Hematopoietic multipotent progenitor cell (in vitro differentiated cells): ENCODE measurements at places on chromosomes 2 and 18.

DNA sequence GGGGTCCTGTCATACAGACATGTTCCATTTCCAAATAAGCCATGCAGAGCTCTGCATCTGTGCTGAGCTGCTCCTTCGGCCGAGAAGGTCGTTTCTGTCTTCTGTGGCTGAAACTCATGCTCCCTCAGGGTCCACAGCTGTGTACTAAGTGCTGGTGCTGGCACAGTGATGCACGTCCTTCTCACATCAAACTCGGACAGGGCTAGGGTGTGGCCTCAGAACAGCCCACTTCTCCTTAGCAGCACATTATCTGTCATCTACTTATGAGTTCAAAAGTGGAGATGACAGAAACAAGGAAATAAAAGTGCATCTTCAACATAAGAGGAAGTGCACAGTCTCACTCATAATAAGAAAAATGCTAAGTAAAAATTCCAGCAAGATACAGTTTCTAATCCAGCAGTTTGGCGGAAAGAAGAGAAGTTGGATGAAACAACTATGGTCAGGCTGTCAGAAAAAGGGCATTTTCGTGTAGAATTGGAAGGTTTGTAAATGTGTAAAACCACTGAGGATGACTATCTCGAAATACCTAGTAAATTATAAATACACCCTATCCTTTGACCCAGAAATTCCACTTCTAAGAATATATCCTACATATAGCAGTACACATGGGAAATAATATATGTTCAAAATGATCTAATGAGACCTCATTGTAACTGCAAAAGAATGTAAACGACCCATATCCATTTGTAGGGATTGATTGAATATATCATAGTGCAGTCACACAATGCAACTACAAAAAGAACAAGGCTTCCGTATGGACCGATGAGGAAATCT lies 53.7 kb upstream of the APCDD1 start:
- no peak for DNase-seq

GRCh38 chr2:171297956-171298355 lies 135.8 kb downstream of the METTL8 start:
- DNase-seq, result no peak

GRCh38 chr18:48682768-48683167 lies 143.9 kb downstream of the CTIF start:
- no peak for DNase-seq

DNA sequence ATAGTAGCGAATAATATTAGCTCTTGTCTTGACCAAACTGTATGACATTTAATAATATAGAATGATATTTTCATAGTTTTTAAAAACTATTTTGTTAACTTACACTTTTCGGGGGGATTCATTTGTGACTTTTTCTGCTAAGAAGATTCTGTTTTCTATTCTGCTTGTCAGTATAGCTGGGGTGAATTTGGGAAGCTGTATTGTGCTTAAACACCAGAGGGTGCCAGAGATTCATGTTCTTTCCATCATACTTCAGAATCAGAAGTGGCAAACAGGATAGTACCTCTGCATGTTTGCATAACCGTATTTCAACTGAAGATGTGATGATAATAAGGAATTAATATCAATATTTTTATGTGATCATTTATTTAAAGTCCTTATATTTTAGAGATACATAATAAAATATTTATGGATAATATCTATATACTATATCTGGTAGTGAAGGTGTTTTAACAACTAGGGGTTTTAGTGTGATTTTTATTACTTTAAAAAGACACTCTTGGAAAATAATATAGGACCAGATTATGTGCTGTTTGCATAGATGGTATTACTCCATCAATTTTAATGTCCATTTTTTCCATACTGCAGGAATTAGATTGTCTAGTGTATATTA lies 81.0 kb downstream of the TAF4B start:
- peak; percentile 43 for DNase-seq

GRCh38 chr2:67842375-67842959 lies 220.3 kb downstream of the C1D start:
- no peak for DNase-seq

DNA sequence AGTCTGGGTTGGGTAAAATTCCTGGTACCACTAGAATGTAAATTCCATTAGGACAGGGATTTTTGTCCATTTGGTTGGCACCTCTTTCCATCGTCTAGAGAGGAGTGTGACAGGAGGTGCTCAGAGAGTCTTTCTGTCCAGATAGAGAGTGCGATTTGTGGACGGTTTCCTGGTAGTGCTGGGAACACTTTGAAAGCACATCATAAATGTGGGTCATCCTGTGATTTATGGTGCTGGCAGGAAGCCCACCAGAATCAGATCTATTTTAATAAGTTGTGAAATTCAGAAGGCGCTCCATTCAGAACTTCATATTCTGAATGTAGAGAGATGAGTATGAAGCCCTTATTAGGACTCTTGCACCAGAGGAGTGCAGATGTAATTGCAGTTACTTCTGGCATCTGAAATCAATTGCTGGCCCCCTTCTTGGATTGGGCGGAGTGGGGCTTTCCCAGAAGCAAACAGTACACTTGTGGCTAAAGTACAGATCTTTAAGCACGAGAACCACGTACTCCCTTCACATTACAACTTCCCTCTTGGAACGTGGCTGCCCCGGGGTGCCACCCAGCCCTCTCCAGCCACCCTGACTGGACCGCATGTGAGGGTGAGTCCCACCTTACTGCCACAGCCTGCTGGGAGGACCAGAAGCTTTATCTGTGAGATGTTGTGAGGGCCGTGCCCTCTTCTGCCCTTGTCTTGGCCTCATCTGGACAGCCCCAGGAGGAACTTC lies 243.2 kb downstream of the MYO3B start:
- DNase-seq, result no peak

DNA sequence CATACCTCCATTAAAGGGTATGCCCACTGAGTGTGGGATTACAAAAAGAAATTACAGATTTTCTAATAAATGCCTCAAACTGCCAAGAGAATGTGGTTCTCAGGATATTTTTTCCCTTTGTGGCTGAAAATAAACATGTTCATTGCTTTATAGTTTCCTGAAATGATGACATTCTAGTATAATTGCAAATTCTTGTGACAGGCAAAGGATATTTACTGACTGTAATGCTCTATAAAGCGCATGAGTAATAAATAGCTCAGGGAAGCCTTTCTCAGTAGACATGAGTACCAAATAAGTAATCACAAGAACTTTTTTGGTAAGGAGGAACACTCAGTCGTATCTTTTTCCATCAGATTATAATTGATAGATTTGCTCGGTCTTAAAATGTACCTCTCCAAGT lies 72.3 kb downstream of the FTCDNL1 start:
- DNase-seq, result no peak

- no peak for DNase-seq
Observed at GRCh38 chr18:13492314-13492713, 234.0 kb downstream of the FAM210A start.

GRCh38 chr18:70292628-70293027 lies 3.8 kb downstream of the SOCS6 start:
- DNase-seq, result no peak

DNA sequence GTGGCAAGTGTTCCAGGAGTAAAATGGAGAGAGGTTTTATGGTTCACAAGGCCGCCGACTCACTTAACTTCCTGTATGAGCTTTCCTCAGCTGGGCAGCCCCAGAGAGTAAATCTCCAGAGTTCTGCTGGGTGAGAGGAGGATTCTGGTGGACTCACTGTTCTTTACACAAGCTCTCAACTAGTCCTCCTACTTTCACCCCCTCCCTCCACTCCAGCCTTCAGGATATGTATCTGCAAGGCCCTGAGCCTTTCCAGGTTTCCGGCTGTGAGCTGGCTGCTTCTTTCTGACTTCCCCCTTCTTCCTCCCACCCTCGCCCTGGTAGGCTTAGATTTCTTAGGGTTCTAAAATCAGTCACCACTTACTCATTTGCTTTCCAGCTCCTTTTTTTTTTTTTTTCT lies 34.0 kb downstream of the EML6 start:
- no peak for DNase-seq

DNA sequence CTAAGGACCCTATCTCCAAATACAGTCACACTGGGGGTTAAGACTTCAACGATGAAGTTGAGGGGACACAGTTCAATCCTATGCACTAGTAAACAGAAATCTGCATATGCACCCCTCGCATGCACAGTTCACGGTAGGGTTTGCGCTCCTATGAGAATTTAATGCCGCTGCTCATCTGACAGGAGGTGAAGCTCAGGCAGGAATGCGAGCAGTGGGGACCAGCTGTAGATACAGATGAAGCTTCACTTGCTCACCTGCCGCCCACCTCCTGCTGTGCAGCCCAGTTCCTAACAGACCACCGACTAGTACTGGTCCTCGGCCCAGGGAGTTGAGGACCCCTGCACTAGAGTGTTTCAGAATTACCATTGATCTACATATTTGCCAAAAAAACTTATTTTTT lies 40.0 kb upstream of the FAHD2A start:
- DNase-seq, result no peak

- DNase-seq, result no peak
Observed at GRCh38 chr18:36175481-36175880, 11.8 kb upstream of the MOCOS start.

DNA sequence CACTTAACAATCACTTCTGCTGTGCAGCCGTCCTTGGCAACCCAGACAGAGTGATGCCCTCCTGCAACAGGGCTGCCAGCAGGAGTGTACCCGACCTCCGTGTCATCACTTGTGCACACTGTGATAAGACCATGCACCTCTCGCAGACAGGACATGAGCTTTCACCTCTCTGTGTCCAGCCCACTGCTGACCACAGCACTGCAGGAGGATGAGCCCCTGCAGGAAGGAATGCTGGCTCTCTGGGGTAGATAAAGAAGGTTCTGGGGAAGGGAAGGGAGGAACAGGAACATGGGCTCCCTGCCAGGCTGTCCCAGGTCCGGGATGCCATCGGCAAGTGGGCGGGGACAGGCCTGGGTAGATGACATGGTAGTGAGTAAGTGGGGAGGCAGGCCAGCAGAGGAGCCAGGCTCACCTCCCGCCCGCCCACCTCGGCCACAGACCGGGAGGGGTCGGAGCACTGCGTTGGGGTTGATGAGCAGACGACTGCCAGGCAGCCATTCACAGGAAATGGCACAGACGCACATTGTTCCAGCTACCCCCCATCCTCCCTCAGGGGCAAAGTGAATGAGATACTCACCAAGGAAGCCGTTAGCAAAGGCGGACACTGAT lies 18.6 kb upstream of the COL6A3 start:
- DNase-seq, result no peak

- no peak for DNase-seq
Observed at GRCh38 chr2:173387079-173387478, 32.4 kb downstream of the CDCA7 start.

GRCh38 chr2:109089602-109090300 lies 39.3 kb upstream of the SH3RF3 start:
- no peak for DNase-seq

- no peak for DNase-seq
Observed at GRCh38 chr2:62501794-62502500, 4.0 kb downstream of the TMEM17 start.

DNA sequence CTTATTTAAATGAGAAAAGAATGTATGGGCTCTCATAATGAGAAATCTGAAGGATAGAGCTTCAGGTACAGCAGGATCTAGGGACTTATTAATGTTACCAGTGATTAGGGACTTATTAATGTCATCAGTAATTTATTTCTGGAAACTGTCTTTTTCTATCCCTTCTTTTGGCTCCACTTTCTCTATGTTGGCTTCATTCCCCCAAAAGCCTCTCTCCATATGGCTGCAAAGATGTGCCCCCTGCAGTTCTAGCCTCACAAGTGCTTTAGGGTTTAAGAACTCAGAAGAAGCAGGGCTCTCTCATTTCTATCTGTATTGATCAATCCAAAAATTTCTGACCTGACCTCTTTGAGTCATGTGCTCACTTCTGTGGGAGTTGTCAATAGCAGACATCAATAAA lies 480.9 kb downstream of the TXNL1 start:
- no peak for DNase-seq

- no peak for DNase-seq
Observed at GRCh38 chr2:53473236-53473635, 294.4 kb upstream of the CHAC2 start.

GRCh38 chr2:217875138-217875537 lies 127.7 kb downstream of the TNS1 start:
- DNase-seq, result no peak

DNA sequence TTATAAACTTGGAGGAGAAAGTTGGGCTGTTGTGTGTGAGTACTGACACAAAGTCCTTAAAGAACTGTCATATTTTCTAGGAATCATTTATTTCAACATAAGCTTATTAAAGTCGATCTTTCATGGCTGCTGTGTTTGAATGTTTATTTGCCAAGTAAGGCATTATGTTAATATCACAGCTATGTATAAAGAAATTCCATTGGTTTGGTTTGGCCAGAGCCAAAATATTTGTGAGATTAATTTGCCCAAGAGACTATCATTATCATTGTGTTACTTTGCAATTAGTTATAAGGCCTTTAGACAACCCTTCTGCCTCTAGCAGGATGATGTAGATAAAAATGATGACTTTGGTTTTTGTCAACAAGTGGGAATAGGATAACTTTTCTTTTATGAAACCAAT lies 240.6 kb upstream of the NT5C1B start:
- no peak for DNase-seq

- no peak for DNase-seq
Observed at GRCh38 chr2:128275498-128276045, 43.1 kb downstream of the HS6ST1 start.

DNA sequence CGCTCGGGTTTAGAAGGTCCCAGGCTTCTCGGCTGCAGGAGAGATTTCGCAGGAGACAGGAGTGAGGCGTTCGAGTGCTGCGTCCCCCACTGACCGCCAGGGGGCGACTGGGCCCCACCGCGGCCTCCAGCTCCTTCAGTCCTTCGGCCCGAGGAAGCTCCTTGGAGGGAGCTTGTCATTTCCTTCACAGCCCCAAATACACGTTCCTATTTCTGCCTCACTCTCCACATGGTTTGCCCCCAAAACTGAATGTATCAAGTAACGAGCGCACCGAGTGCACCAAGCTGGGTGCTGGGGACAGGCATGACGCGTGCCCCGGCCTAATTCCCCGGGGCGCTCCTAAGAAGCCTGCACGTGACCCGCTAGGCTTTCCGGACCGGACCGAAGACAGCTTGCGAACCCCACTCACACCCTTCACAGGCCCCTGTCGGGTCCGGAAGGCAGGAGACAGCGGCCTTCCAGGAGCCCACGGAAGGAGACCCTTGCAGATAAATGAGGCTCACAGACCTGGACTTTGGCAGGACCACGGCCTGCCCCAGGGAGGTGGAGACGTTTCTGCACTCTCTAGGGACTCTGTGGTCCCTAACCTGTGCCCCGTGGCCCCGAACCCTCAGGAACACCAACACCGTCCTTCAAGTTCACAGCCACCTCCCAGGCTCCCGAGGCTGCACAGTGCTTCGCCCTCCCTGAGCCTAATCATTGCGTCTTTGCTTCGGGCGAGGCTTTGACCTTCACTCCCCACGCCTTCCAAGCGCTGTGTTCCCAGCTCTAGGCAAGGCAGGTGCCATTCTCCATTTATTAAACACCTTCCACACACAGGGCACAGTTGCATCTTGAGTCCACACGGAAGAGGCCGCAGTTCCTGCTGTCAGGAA lies 13.0 kb upstream of the FAHD2A start:
- DNase-seq, result peak; percentile 42

- no peak for DNase-seq
Observed at GRCh38 chr2:204643326-204643725, 98.1 kb downstream of the PARD3B start.

GRCh38 chr2:69138247-69138772 lies 125.3 kb downstream of the ANTXR1 start:
- DNase-seq, result no peak

GRCh38 chr2:17543131-17543660 lies 2.7 kb downstream of the VSNL1 start:
- no peak for DNase-seq
